Right ventricle myocardium inferior (tissue), 1 donor: ENCODE measurements at places on chromosomes 1 and 21.

DNA sequence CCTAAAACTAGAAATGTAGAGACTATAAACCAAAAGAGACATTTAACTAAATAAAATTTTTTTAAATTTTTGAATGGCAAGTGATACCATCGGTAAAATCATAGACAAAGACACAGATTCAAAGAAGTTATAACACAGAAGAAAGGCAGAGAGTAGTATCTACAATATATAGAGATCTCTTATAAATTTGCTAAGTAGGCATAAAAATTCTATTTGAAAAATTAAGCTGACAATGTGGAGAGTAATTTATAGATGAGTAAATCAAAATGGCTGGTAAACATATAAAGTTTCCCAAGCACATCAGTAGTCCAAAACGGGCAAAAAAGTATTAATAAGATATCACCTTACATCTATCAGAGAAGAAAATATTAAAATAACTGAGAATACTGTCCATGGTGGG is 1061.0 kb downstream of the ADGRL2 start:
- DNase-seq = no peak

GRCh38 chr21:30408782-30409494 is 13.1 kb downstream of the KRTAP13-1 start:
- no peak for DNase-seq

DNA sequence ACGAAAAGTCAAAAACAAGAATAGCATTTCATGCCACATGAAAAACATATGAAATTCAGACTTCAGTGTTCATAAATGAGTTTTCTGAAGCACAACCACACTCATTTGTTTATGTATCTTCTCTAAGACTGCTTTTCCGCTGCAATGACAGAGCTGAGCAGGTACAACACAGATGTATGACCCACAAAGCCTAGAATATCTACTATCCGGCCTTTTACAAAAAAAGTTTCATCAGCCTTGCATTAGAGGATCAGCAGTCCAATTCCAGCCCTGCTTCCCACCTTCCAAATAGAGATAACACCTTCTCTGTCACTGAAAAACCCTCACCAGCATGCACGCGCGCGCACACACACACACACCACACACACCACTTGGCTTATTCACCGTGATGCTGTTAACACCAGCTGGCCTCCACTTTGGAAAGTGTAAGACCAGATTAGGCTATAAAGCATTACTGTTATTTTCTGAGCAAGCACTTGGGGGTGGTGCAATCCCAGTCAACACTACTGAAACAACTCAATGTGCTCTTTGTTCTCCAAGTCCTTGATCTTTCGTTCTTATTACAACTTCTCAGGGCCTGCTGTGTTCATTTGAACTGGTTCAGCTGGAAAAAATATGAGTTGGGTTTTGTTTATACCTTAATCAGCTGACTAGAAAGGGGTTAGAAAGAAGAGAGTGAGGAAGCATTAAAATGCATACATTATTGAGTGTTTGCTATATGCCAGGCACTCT is 90.0 kb downstream of the GLUL start:
- DNase-seq = peak; percentile 80

DNA sequence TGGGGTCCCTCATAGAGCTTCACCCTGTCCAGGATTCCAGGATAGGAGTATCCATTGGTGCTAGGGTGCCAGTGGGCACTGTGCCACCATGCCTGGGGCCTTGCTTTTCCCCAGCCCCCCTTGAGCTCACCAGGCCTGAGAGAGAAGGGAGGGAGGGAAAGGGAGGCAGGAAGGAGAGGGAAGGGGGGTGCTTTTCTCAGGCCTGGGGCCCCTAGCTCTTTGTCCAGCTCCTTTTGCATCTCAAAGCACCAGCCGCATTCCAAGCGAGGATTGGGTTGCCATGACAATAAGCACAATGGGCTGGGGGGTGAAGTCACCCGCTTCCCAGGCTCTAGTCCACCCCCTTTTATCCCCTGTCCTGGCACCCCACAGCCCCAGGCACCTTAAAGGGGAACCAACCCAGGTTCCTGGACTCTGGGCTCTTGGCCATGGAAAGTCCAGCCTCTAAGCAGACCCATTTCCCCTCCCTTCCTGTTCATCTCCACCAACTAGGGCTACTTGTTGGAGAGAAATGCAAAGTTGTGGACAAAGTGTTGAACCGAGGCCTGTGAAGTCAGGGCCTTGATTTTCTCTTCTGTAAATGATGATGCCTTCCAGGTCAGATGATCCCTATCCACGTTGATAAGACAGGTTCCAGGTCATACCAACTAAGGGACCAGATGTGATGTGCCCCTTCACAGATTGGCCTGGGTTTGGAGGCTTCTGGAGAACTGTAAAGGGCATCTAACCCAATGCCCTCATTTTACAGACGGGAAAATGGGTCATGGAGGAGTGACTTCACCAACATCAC is 11.4 kb downstream of the THBS3 start:
- no peak for DNase-seq

- no peak for DNase-seq
Observed at GRCh38 chr1:6930732-6931300, 145.6 kb downstream of the CAMTA1 start.

- DNase-seq = peak; percentile 68
Observed at GRCh38 chr1:228154670-228155571, 5.2 kb downstream of the GJC2 start.

DNA sequence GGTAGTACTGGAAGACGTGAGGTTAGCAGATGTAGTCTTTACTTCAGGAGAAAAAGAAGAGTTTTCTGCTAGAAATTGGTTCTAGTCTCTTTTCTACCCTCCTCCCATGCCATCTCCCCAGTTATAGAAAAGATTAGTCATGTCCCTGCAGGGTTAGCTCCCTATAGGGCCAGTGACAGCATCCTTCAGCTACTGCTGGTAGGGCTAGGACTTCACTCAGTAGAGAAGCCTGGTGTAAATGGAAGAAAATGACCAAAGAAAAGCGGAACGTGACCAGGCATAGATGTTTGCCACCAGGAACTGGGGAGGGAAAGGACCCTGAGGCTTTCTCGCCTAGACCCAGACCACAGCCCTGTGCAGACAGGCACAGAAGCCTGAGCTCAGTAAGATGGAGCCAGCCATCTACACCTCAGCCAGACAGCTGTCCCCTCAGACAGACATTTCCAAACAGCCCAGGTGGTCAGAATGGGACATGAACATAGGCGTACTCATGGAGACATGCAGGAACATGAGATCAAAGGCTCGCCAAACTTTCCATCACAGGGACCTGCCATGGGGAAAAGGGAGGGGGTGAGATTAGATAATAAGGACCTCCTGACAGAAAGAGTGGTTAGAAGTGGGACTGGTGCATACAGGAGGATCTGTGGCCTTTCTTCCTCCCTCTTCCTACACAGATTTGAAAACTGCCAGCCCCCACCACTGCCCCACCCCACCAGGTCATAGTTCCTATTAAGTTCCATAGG is 23.5 kb upstream of the SLAMF9 start:
- no peak for DNase-seq

DNA sequence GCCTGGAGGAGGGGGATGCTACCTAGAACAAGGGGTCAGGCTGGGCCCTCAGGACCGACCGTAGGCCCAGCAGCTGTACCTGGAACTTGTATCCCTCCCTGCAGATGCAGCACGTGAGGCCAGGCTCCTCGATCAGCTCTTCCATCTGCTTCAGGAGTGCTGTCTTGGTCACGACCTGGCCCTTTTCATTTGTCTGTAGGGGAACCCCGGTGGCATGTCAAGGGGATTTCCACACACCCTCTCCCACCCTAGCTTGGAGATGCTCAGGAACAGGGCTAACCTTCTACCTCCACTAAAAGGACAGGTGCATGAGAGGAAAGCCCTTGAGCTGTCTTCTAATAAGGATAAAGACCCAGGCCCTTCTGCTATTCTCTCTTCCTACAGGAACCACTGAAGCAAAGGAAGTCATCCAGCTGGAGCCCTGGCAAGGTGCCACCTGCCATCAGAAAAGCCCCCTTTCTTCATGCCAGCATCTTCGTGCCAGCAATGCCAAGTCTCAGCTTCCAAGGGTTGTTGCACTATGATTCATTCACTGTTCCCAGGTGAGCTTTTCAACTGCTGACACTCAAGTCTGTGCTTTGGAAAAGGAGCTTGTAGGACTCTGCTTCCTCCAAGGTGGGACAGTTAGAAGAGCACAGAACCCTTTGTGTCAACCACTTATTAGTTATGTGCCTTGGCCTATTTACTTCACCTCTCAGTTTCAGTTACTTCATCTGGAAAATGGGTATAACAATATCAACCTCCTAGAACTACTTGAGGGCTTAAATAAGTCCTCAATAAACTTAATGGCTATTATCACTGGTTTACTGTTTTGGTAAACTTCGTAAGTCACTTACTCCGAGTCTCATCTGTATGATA is 122.1 kb downstream of the UBR4 start:
- no peak for DNase-seq

DNA sequence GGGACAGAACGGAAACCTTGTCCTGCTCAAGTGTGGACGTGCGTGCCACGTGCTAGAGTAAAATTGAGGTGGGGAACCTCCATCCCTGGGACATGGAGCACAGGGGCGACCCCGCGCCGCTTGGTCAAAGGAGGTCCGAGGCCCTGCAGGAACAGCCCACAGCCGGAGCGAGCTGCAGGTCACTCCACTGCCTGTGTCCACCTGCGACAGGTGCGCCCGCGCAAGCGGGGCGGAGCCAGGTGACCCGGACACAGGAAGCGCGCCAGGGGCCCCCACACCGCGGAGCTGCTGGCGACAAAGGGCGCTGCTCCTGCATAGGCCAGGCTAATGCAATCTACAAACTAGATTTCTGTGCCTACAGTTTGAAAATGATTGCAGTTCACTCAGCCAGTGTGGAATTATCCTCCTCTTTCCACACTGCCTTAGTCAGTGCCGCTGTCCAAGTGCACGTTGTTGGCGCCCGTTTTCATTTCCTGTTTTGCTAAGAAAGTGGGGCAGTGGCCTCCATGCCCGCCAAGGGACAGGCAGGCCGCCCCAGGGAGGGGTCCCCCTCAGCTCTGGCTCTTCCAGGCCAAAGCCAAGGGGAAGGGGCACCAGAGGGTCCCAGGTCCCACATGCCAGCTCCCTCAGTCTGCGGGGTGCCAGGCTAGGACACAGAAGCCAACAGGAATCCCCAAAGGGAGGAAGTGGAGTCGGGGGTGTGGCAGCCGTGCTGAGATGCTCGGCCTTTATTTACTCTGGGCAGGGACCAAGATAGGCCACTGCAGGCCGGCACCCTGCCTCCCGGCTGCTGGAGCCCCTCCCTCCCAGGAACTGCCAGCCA is 4.3 kb upstream of the NADK start:
- DNase-seq = peak; percentile 84
